CD4-positive, alpha-beta T cell treated with Interferon alpha-2 for 1 hour (primary cell): ENCODE measurements at places on chromosomes 3 and 15.

GRCh38 chr3:186786922-186787321 lies 3.5 kb downstream of the EIF4A2 start:
- DNase-seq = no peak

- no peak for DNase-seq
Observed at GRCh38 chr3:127712461-127712860, 39.7 kb downstream of the ABTB1 start.

DNA sequence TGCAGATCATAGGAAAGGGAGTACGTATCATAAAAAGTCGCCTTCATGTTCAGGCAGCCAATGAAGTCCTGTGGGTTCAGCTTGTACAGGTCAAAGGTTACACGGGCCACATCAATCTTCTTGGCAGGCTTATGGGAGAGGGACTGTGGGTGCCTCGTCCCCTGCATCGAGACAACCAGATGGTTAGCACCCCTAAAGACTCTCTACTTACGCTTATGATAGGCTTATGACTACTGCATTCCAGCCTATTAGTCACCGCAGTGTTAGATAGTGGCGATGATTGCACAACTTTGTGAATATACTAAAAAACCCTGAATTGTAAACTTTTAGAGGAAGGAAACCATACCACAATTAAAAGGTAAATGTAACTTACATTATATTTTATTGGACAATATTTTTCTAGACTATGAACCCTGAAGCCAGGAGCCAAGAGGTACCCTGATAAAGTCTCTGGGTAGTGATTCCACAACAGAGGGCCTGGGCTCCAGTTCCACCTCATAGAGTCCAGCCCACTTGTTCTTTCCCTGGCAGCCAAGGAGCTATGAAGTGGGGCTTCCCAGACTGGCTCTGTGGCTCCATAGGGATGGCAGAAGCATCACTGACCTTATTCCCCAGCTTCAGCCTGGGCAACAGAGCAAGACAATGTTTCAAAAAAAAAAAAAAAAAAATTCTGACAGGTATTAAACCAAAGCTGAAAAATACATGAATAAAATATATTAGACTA lies 2.5 kb upstream of the FANCD2 start:
- DNase-seq = no peak

- no peak for DNase-seq
Observed at GRCh38 chr3:24854748-24855147, 360.1 kb upstream of the THRB start.

DNA sequence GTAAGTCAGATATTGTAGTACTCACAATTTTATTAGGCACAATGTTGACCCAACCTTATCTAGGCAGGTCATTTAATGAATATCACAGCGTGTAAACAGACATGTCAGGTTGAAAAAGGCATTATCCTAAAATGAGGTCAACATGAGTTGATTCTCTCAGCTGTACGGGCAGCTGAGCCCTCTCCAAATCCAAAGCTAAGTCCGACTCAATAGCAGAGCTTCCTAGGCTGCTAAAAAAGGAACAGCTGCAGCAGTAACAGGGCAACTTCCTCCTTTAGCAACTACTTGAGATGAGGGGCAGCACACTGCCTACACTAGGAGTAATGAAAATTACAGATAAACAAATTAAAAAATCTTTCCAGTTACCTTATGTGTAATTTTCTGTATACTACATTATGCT lies 189.2 kb downstream of the CADM2 start:
- DNase-seq = no peak

GRCh38 chr3:21839176-21839575 lies 88.2 kb upstream of the ZNF385D start:
- no peak for DNase-seq

DNA sequence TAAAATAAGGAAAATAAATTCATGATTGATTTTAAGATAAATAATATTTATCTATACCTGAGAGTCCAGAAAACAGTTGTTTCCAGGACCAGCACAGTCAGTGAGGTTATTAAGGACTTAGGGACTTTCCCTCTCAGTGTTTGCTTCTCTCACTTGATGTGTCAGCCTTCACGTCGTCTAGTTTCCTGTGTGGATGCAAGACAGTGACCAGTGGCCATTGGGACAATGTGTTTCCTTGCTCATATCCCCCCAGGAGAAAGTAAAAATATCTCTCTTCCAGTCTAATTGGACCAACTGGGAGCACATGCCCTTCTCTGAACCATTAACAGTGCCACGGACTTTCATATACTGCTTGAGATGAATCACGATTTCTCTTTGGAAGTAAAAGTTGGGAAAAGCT lies 157.8 kb upstream of the CTNNB1 start:
- DNase-seq = no peak

- DNase-seq = no peak
Observed at GRCh38 chr3:140770977-140771667, 93.3 kb downstream of the TRIM42 start.

DNA sequence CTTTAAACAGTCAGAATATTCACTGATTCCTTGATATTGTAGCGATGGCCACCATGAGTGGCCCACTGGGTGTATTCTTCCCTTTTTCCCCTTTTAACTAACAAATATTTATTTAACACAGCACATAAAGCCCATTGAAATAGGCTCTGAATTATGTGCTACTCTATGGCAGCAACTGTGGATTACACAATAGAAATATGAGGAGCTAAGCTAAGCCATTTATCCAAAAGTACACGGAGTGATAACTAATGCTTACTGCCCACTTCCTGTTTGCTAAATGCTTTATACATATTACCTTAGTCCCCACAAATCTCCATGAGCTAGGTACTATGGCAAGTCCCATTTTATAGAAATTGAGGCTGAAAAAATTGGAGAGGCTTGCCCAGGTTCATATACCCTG lies 17.9 kb downstream of the ILDR1 start:
- DNase-seq = no peak

DNA sequence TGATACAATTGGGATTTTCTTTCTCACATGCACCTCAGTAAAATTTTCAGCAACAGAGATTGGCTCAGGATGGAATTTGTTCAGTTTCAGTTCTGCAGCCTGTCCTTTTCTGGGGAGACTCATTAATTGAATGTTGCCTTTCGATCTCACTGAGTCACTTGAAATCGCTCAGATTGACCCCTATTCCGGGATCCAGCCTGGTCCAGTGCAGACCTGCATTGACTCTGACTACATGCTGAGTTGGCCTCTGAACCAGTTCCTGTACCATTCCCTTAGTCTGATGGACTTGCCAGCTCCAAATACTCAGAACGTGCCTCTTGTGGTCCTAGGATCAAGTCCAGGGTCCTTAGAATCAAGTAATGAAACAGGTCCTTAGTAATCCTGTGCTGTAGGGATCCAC lies 9.4 kb downstream of the IGF1R start:
- no peak for DNase-seq

- DNase-seq = no peak
Observed at GRCh38 chr3:181987736-181988135, 276.0 kb downstream of the SOX2 start.

DNA sequence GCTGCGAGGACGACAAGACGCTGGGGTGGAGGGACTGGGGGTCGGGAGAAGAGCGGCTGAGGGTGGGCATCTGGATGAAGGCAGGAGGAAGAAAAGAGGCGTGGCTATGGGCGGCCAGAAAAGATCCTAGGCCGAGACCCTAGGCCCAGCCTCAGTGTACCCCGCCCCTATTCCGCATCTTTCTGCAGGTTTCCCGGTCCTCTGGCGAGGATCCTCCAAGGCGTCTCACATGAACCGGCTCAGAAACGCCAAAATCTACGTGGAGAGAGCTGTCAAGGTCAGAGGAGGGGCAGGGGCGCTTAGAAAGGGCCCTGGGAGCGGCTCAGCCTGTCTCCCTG lies 340 bp downstream of the TTLL3 start:
- DNase-seq = no peak

DNA sequence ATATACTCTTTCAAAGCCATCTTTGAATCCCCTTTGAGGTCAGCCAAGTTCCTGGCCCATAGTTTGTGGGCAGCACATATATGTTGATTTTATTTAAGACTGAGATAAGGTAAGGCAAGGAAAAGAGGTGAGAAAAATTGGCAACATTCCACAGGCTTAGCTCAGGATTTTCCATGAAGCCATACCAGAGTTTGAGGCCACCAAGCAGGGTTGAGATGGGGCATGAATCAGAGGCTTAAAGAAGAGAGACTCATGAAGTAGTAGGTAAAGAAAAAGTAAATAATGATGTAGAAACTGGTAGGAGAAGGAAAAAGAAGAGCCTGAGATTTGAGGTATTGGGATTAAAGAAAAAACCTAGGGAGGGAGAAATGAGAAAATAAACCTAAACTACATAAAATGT lies 89.2 kb downstream of the MYO5A start:
- no peak for DNase-seq
